Left kidney (tissue), 8 donors: ENCODE measurements at places on chromosomes 5 and 9. TPM values are rescaled to one million over a fixed set of nuclear protein-coding genes. Genes with fewer than 3 reads are reported as not detected.

DNA sequence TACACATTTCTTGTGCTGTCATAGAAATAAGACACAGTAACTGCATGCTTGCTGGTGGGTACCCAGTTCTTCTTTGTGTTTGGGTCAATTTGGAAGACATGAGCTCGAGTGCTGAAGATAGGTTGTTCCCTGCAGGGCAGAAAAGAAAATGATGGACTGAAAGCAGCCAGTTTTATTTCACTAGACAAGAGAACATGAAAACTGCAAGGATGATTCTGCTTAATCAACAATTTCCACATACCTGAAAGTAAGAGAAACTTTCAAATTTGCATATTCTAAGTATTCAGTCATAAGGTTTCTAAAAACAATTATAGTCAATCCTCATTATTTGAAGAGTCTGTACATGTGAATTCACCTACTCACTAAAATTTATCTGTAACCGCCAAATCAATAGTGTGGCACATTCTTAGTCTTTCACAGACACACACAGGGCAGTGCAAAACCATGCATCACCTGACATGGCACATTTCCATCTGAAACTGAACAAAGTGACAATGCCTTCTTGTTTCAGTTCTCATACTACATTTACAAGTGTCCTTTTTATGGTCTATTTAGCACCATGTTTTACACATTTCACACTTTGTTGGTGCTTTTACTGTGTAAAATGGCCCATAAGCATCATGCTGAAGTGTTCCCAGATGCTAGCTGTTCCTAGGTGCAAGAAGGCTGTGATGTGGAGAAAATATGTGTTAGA, 56.9 kb downstream of the HOMER1 start:
- DNase-seq, result no peak

DNA sequence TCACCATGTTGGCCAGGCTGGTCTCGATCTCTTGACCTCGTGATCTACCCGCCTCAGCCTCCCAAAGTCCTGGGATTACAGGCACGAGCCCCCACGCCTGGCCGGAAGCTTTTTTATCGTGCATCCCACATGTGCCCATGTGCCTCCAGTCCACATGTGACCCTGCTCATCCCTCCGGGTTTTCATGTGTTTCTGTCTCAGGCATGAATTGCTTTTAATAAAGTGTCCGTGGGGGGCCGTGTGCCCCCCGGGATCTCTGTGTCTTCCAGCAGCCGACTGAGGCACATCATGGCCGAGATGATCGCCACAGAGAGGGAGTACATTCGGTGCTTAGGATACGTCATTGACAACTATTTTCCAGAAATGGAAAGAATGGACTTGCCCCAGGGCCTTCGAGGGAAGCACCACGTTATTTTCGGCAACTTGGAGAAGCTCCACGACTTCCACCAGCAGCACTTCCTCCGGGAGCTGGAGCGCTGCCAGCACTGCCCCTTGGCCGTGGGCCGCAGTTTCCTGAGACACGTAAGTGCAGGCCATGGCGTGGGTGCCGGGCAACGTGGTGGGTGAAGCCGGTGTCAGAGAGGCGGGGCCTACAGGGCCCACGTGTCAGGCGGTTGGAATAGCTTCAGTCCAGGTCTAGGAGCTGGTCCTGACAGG, 22.1 kb upstream of the LRRC14B start:
- DNase-seq, result no peak

GRCh38 chr5:6683241-6683640, 30.0 kb upstream of the TENT4A start:
- no peak for DNase-seq

DNA sequence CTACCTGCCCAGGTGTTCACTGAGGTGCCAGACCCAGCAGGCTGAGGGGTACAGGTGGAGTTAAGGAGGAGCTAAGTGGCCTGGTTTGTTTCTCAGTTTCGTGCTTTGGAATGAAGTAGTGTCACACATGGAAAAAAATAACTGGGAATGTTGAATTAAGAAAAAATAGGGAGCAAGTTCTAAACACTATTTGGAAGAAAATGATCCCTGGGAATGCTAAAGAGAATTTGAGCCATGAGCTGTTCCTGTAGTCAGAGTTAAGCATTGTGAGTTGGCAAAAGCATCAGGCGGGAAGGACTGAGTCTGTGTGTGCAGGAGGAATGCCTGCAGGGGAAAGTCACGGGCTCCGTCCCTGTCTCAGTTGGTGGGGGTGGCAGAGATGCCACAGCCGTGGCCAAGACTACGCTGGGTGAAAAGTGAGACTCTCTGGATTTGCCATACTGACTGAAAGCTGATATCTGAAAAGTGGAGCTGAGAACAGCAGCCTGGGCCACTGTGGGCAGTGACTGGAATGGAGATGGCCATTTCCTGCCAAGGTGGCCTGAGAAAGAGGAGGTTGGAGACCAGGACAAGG, 37.0 kb downstream of the SYK start:
- no peak for DNase-seq

Gene PROP1
- polyA plus RNA-seq, result not detected

Gene SLC6A19
- 67.4 TPM for polyA plus RNA-seq
